DMS53 (cell line): ENCODE measurements at places on chromosomes 6 and 20.

GRCh38 chr6:130296854-130297253 is 69.0 kb upstream of the TMEM200A start:
- peak; percentile 6 for DNase-seq

DNA sequence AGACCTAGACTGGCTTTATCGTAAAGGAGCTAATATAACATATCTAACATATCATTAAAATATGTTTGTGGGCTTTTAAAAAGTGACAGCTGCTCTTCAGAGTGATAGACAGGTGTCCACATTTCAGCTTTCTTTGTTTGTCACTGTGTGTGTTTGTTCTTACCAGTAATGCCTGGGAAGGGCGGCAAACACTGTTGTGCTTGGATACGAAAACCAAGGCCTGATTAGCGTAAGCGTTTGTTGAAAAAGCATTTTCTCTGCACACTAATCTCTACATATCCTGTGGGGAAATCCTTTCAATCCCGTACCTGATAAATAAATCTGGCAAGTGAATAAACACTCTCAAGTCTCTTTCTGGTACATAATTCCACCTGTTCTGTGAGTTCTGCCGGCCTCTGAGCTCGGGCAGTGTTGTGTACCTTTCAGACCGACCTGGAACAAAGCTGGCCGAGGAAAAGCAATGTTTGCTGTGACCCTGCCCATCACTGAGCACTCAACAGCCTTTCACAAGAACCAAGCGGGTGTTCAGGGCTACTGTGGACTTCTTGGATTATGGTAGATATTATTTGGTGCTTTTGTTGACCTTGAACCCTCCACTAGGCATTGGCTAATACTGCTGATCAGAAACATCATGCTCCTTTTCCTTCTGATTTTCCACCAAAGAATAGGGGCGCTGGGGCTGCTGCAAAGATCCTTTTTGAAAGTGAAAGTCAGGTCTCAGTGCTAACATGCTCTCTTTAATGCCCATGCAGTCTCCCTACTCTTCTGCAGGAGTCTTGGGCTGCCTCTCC is 100.4 kb downstream of the CD83 start:
- peak; percentile 91 for DNase-seq

GRCh38 chr6:48289841-48290240 is 178.8 kb upstream of the PTCHD4 start:
- no peak for DNase-seq

DNA sequence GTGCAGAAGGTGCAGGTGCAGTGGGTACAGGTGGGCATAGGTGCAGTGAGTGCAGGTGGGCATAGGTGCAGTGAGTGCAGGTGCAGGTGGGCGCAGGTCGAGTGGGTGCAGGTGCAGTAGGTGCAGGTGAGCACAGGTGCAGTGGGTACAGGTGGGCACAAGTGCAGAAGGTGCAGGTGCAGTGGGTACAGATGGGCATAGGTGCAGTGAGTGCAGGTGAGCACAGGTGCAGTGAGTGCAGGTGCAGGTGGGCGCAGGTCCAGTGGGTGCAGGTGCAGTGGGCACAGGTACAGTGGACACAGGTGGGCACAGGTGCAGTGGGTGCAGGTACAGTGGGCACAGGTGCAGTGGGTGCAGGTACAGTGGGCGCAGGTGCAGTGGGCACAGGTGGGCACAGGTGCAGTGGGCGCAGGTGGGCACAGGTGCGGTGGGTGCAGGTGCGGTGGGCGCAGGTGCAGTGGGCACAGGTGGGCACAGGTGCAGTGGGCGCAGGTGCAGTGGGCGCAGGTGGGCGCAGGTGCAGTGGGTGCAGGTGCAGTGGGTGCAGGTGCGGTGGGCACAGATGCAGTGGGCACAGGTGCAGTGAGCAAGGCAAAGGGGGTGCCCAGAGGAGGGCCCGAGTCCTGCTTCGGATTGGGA is 15.3 kb downstream of the ZBTB46 start:
- DNase-seq = no peak

- no peak for DNase-seq
Measured at GRCh38 chr20:53875452-53875851, 194.9 kb downstream of the BCAS1 start.
